Stimulated activated CD4-positive, alpha-beta T cell treated with anti-CD3 and anti-CD28 coated beads, Interleukin-2, amount 100 ng/mL, for 24 hours (primary cell): ENCODE measurements at places on chromosomes 6 and 20.

DNA sequence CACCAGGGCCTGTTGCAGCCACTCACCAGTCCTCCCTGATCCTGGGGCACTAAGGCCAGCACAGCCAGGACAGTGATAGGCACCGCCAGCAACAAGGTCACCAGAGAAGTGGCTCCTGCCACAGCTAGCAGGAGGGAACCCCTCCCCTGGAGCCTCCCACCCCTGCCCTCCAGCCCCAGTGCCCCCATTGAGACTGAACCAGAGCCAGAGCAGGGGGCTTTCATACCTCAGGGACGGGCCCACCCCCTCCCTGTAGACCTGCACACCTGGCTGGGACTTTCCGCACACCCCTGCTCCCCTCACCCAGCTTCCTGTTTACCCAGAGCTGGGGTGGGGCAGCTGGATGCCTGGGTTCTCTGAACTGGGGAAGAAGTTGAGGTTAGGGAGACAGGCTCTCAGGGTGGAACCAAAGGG is at the start of gene LTB:
LTB (minus strand) TSS at position 195 of the 414 bp plus-strand sequence; CDS start at position 188, 7 bp downstream.
- DNase-seq, result peak; percentile 55

- peak; percentile 34 for DNase-seq
These were observed 278 bp downstream of the UST start for GRCh38 chr6:148747145-148747470.

GRCh38 chr6:154306696-154307095 is 49.9 kb downstream of the IPCEF1 start:
- DNase-seq, result no peak

GRCh38 chr6:125749865-125750691 is 646 bp downstream of the HEY2 start:
- no peak for DNase-seq

DNA sequence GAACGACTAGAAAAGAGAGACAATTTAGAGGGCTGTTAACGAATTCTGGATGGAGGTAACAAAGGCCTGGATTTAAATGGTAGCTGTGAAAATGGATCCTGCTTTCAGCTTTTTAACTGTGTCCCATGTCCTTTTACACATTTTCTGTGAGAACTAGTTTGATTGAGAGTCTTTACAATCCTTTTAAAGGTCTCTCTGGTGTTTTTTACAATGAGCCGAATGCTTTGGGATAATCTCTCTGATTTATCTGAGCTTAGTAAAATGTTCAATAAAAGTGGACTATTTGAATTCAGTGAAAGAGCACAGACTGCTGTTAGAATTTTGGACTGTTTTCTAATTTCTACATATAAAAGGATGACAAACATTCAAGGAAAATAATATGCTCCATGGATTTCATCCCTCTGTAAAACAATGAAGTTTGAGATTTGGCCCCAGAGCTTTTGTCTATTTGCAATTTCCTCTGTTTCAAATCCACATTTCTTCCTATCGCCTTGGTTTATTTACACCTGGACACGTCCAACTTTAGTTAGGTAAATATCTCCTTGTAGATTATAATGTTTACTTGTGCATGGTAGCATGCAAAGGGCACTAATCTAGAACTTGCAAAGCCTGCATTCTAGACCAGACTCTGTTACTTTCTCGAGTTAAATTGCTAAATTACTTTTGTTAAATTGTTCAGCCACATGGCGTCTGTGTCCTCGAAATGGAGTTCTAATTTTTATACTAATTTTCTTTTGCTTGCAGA is 871.0 kb upstream of the CITED2 start:
- DNase-seq, result no peak

GRCh38 chr20:45727044-45727443 is 4.9 kb downstream of the SPINT4 start:
- DNase-seq, result no peak

DNA sequence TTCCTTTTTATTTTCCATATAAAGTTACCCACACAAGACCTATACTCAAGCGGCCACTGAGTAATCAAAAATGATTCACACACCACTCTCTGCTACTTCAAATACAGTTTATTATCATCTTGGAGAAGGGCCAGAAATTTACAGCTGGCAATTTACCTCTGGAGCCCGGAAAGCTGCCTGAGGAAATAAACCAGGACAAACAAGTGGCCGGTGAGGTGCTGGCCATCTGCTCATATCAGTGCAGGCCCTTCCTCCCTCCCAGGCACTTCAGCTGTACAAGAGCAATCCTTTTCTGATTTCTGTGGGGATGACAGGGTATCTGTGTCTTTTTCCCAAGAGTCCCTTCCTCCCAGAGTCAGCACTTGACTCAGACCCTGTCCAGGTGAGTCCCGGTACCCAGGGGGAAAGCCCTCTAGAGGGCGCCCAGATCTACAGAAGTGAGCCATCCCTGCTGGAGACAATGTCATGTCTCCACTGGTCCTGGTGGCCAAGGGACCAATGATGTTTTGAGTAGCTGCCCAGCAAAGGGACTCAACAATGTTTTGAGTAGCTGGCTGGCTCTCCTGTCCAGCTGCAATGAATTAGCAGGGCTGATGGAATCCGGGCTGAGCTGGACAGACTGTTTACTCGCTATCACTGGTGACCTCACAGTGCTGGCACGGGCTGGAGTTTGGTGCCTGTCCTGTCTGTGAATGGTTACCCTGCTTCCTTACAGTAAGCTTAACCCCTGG is 23.6 kb downstream of the LRP11 start:
- DNase-seq, result peak; percentile 55

- DNase-seq, result no peak
These were observed 102.9 kb downstream of the SOBP start for GRCh38 chr6:107592806-107593205.

DNA sequence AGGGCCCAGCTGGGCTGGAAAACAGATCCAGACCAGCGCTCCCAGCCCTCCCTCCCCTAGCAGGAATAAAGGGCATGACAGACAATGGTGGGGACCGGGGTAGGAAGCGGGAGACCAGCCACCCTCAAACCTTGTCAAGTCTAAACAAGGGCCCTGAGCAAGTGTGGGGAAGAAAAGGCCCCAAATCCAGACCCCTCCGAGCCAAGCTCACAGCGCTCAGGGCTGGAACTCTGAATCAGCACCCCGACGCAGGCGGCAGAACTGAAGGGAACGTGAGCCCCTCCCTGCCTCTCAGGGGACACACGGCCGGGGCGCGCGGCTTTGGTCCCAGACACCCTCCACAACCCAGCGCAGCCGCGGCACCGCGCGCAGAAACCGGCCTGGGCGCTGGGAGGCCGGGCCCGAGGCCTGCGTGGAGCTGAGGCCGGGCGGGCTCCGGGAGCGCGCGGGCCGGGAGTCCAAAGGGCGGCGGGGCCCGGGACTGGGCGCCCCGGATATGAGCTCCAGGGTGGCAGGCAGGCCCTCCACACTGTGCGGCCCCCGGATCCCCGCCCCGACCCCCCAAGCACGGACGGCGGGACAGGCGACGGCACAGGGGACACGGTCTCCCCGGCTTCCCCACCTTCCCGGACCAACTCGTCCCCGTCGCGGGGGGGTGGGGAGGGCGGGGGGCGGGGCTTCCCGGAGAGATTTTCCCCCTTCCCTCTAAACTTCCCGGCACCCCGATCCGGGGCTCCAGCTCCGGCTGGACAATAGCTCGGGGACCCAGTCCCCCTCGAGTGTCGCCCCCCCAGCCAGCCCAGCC is 641 bp downstream of the TEAD3 start:
- DNase-seq, result no peak

- no peak for DNase-seq
These were observed 176.5 kb downstream of the PHACTR1 start for GRCh38 chr6:12893036-12893435.

DNA sequence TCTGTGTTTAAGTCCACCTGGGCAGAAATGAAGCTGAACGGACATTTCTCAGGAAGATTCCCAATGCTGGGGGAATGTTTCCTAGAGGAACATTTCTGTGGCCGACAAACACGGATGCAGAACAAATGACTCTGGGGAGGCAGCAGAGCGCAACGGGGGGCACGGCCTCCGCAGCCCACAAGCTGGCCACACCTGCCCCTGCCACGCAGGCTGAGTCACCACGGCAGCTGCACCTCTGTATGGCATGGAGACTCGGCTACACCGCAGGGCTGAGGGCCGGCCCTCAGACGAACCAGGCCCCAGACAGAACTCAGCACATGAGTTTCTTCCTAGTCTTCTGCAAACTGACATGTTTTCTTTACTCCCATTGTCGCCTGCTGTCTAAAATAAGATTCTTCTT is 10.0 kb upstream of the PRR18 start:
- no peak for DNase-seq

DNA sequence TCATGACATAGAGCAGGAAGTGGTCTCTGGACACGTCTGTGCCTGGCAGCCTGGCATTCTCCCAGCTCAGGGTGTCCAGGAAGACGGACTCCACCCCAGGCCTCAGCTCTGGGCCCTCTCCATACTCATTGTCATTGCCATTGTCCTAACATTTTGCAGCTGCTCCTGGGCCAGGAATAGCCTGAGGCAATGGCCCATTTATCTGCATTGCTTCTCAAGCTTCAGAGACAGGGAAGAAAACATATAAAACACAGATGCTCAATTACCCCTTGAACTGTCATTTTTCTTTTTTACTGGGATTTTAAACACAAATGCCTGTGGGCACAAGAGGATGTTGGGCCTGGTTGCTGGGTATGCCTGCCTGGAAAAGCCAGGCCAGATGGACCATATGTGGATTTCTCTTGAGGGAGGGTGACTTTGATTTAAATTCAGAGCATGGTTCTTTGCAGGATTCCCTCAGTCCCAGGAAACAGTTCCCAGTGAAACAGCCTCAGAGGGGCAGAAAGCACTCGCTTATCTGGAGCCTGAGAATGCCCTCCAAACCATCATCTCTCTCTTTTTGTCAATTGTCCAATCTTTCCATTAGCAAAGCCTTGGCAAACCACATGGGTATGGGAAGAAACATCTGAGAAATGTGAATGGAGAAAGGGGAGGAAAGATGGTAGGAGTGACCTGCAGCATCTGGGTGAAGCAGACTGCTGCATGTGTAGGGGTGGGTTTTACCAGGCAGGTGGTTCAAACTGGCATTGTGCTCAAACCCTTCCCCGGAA is 17.9 kb downstream of the LAMP5 start:
- no peak for DNase-seq

DNA sequence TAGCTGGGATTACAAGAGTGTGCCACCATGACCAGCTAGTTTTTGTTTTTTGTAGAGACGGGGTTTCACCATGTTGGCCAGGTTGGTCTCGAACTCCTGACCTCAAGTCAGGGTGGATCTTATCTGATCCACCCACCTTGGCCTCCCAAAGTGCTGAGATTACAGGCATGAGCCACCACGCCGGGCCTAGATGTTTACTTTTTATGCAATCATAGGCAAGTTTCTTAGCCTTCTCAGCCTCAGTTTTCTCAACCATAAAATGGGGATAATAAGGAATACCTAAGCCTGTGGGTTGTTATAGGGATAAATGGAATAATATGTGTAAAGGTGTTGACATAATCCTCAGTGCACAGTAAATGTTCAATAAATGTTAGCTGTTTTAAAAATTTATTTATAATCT is 9.8 kb downstream of the SPATS1 start:
- no peak for DNase-seq

GRCh38 chr20:15889061-15889460 is 684.2 kb downstream of the KIF16B start:
- DNase-seq, result no peak

DNA sequence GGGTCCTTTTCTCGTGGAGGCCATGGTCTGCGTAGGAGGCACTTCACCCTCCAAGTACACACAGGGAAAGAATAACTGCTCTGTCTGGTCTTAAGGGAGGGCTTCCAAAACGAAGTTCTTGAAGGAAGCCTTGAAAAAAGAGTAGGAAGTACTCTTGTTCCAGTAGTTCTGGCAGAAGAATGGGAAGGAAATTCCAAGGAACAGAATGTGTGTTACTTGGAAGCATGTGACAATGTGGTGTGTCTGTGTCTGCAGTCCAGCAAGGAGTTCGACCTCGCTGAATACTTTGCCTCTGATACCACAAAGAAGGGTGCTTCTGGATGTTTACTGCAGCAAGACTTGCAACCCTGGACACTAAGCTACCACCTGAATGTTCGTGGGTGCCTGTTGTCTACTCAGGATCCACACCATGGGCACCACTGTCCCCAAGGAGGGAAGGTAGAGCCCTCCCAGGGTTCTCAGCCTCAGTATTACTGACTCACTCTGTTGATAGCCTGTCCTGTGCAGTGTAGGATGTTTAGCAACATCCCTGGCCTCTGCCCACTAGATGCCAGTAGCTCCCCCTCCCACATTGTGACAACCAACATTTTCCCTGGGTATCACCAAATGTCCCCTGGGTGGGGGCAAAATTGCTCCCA is 471.6 kb upstream of the CDH4 start:
- DNase-seq, result no peak

- DNase-seq, result no peak
These were observed 1.9 kb upstream of the TPD52L1 start for GRCh38 chr6:125151700-125152099.

- DNase-seq, result no peak
These were observed 26.6 kb downstream of the NOL4L start for GRCh38 chr20:32558526-32558925.

GRCh38 chr6:68333442-68333841 is 301.6 kb upstream of the ADGRB3 start:
- DNase-seq, result no peak

GRCh38 chr20:10264166-10264558 is 45.5 kb downstream of the SNAP25 start:
- no peak for DNase-seq

- DNase-seq, result peak; percentile 33
These were observed at the start of gene COL12A1 for GRCh38 chr6:75205776-75206575. Gene COL12A1 (minus strand): TSS chr6:75206053. CDS start chr6:75202792, 3,261 bp downstream.

- DNase-seq, result no peak
These were observed 8.7 kb upstream of the SALL4 start for GRCh38 chr20:51811042-51811355.

- DNase-seq, result no peak
These were observed 16.6 kb downstream of the DDO start for GRCh38 chr6:110398778-110399177.

DNA sequence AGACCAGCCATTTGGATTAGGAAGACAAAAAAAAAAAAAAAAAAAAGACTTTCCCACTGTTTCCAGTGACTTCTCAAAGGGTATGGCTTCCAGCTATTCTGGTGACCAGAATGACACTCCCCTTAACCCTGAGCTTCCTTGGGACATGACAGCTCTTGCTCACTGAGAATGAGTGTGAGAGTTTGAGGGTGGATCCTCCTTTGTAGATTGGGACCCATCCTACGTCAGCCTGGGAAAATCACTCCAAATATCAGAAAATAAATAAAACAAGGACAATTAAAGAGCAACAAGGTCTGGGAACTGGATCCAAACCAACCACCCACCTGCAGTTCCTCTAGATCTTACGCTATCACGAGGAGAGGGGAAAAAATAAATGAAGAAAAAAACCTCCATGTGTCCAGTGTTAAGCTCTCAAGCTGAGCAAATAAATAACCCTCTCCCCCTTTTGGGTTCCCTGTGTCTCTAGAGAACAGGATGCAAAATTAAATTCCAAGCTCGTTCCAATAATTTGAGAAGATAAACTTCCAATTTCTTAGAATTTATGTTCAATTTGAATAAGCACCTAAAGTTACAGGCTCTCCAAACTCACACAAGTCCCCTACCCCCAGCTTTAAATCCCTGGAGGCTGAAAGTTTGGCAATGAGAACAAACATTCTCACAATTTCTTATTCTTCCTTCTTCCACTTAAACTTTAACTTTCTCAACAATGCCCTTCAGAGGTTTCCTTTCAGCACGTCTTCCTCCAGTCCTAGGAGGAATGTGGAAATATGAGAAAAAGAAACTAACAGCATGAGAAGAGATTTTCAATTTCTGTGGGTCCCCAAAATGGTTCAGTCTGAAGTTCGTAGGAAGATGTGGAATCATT is 170.2 kb downstream of the MTFR2 start:
- DNase-seq, result no peak
